Activated CD4-positive, alpha-beta memory T cell treated with anti-CD3 and anti-CD28 coated beads for 36 hours (primary cell): ENCODE measurements at places on chromosomes 11 and 22.
A peak's percentile ranks its signal among the peaks of the same experiment; 100 is the strongest.

DNA sequence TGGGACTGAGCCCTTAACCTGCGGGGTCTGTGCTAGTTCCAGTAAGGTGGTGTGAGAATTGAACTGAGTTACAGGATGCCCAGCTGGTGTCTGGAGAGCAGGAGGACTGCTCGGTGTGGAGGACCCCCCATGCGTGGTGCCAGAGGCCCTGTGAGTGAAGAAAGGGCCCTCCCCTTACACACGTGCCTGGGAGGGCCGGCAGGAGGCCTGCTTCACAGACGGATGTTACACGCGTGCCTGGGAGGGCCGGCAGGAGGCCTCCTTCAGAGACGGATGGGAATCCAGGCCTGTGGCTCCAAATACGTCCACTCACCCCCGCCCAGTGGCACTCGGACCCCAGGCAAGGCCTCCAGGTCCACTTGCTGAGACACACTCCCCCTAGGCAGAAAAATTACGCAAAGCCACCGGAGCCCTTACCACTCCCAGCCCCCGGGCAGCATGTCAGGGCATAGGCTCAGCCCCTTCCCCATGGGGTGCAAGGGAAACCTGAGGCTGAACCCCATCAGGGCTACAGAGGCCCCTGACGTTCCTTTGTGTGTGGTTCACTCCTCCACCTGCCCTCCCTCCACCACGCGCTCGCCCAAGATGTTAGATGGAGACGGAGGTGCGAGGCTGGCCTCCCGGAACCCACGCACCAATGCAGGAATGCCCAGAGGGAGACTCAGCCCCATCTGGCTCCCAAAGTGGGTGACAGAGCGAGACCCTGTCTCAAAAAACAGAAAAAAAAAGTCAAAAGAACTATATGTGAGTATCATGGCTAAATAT, 227.8 kb downstream of the BRD1 start:
- H3K27me3 ChIP-seq: no peaks in the 10 kb centered on the region
- no peak overlapping the region for H3K27ac ChIP-seq

DNA sequence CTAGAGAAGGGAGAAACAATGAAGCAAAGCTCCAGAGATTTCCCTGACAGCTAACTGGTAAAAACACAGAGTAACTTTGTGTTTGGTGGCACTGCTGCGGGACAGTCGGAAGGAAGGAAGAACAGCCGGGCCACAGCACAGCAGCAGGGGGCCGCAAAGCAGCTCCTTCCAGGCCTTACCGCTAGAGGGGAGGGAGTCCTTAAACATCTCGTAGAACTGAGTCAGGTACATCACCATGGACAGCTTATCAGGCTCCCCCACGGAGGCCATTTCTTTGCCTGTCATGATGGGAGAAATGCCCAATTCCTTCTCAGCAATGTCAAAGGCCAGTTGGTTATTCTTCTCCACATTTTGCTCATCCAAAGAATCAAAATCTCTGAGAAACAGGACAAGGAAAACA, 114.6 kb upstream of the BID start:
- no peaks in the 10 kb centered on the region for H3K27me3 ChIP-seq
- DNase-seq: no peak
- no peaks in the 10 kb centered on the region for H3K4me1 ChIP-seq
- peaks cover 41% of the 10 kb centered on the region for H3K36me3 ChIP-seq
- no peak overlapping the region for H3K27ac ChIP-seq
- no peak overlapping the region for H3K4me3 ChIP-seq

DNA sequence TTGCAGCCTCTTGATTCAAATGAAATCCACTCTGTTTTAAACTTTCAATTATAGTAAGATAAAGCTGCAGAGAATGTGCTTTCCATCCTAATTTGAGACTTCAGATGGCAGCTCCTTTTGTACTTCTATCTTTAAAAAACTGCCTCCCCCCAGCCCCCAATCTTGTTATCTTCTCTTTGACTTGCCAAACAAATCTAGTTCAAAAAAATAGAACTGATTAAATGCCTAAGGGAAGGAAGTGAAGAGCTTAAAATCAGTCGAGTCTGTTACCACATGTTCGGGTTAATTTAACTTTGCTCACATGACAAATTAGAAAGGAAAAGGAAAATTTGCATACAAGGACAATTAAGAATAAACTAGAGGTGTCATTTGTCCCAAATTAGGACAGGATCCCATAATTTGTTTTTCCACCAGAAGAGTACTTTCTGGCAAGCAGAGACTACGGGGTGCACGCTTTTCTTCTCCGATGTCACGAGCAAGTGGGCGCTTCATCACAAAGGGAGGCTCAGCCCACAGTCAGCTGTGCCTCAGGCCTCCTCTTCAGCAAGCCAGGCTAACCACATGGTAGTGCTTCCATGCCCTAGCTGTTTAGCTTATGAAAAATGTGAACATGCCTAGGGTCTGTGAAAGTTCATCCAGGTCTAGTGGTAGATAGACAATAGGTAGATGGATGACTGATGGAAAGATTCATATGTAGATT, 69.0 kb upstream of the LDLRAD3 start:
- no peak overlapping the region for H3K4me3 ChIP-seq
- no peak overlapping the region for H3K27ac ChIP-seq
- H3K4me1 ChIP-seq: no peaks in the 10 kb centered on the region
- no peaks in the 10 kb centered on the region for H3K36me3 ChIP-seq
- peaks cover 7% of the 10 kb centered on the region for H3K27me3 ChIP-seq

DNA sequence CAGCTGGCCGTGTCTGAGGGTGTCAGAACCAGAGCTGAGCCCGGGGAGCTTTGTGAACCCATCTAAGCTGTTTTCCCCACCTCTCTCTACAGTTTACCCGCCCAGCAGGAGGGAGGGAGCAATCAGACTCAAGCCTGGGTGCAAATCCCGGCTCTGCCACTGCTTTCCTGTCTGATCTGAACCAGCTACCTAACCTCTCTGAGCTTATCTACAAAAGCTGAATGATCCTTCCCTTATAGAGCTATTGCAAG, 252 bp downstream of the APOL2 start:
- H3K27me3 ChIP-seq: no peaks in the 10 kb centered on the region
- H3K36me3 ChIP-seq: peaks cover 38% of the 10 kb centered on the region
- H3K27ac ChIP-seq: peak overlapping the region; percentile 99
- DNase-seq: no peak
- peaks cover 50% of the 10 kb centered on the region for H3K4me1 ChIP-seq

DNA sequence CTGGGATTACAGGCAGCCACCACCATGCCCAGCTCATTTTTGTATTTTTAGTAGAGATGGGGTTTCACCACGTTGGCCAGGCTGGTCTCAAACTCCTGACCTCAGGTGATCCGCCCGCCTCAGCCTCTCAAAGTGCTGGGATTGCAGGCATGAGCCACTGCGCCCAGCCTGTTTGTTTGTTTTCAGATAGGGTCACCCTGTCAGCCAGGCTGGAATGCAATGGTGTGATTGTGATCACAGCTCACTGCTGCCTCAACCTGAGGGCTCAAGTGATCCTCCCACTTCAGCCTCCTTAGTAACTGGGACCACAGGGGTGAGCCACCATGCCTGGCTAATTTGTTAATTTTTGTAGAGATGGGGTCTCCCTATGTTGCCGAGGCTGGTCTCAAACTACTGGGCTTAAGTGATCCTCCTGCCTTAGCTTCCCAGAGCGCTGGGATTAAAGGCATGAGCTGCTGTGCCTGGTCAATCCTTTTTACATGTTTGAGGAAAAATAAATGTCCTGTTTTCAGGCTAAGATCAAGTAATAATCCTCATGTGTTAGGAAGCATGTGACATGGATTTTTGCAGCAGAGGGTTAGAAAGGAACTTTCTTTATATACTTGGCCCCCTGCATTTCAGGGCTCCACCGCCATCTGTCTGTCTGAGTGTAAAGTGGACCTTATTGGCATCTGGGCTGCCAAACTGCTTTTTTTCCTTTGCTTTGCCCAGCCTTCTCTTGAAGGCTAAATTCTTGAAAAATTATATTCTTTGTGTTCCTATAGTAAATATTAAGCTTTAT, 4.8 kb upstream of the SLC3A2 start:
- H3K4me1 ChIP-seq: peaks cover 14% of the 10 kb centered on the region
- H3K36me3 ChIP-seq: peaks cover 22% of the 10 kb centered on the region
- no peak for DNase-seq
- H3K27me3 ChIP-seq: no peaks in the 10 kb centered on the region
- no peak overlapping the region for H3K4me3 ChIP-seq

GRCh38 chr11:108984523-108984922, 319.7 kb downstream of the DDX10 start:
- H3K27ac ChIP-seq: no peak overlapping the region
- H3K27me3 ChIP-seq: peaks cover 2% of the 10 kb centered on the region
- H3K4me3 ChIP-seq: no peak overlapping the region
- H3K36me3 ChIP-seq: no peaks in the 10 kb centered on the region

DNA sequence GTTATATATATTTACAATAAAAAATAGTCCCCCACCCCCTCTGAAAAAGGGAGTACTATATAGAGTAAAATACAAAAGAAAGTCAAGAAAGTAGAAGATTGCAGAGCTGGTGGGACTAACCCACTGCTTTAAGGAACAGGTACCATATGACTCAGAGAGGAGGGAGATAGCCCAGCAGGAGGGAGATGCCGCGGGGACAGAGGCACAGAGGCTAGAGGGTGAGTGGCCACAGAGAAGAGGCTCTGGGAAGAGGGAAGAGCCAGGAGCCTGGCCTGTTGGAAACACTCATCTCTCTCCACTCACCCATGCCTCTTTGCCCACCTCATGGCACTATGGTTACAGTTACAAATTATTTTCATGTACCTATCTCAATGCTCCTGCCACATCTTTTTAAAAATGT, 53.6 kb upstream of the LYVE1 start:
- no peaks in the 10 kb centered on the region for H3K36me3 ChIP-seq
- DNase-seq: no peak
- peaks cover 16% of the 10 kb centered on the region for H3K4me1 ChIP-seq
- H3K27me3 ChIP-seq: no peaks in the 10 kb centered on the region

DNA sequence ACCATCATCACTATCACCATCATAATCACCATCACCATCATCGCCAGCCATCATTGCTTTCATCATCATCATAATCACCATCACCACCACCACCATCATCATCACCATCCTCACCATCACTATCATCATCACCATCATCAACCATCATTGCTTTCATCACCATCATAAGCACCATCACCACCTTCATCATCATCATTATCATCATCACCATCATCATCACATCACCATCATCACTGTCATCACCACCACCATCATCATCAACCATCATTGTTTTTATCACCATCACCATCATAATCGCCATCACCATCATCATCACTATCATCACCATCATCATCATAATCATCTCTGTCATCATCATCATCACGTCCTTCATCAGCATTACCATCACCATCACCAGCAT, 9.3 kb upstream of the OSBPL5 start:
- peaks cover 3% of the 10 kb centered on the region for H3K36me3 ChIP-seq
- H3K4me3 ChIP-seq: no peak overlapping the region
- peaks cover 6% of the 10 kb centered on the region for H3K4me1 ChIP-seq
- no peak for DNase-seq
- peaks cover 26% of the 10 kb centered on the region for H3K27me3 ChIP-seq
- H3K27ac ChIP-seq: no peak overlapping the region

- no peak overlapping the region for H3K27ac ChIP-seq
- peaks cover 6% of the 10 kb centered on the region for H3K27me3 ChIP-seq
- no peaks in the 10 kb centered on the region for H3K36me3 ChIP-seq
- no peak overlapping the region for H3K4me3 ChIP-seq
Observed at GRCh38 chr11:103497268-103497667, 388.0 kb downstream of the DYNC2H1 start.

DNA sequence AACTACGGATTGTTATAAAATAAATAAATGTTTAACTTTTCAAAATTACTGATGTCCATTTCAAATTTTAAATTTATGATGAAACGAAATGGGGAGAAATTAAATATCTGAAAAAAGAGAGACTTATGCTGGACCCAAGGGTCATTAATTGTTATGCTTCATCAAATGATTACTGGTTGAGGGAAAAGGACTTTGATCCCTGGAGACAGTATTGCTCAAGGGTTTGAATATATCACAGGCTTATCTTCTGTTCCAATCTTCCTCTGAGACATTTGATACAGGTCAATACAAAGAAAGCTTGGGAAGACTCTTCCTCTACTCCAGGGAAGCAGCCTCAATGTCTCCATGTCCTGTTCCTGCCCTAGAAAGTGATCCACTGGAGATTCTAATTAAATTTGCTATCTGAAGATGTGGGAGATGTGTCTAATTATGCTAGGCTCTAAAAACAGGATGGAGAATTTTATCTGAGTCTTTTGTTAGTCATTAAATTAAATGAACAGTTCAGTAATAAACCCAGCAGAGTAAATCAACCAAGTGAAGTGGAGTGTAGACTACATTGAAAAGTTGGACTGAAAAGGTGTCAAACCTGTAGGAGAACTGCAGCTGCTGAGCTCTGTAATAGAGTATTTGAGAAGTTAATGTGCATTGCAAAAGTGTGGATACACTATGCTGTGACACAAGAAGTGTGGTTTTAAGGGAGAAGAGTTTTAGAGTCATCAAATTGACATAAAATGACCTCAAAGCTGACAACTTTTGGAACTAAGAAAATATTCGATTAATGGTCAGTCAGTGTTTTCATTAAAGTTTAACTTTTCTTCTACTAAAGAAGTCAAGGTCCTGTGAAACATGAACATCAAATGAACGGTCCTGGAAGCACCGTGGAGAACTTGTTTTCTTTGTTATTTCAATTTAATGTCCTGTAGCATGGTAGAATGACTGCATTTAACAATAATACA, 623.7 kb upstream of the CCDC90B start:
- DNase-seq: no peak
- H3K27me3 ChIP-seq: no peaks in the 10 kb centered on the region
- no peak overlapping the region for H3K27ac ChIP-seq
- no peak overlapping the region for H3K4me3 ChIP-seq
- no peaks in the 10 kb centered on the region for H3K4me1 ChIP-seq

DNA sequence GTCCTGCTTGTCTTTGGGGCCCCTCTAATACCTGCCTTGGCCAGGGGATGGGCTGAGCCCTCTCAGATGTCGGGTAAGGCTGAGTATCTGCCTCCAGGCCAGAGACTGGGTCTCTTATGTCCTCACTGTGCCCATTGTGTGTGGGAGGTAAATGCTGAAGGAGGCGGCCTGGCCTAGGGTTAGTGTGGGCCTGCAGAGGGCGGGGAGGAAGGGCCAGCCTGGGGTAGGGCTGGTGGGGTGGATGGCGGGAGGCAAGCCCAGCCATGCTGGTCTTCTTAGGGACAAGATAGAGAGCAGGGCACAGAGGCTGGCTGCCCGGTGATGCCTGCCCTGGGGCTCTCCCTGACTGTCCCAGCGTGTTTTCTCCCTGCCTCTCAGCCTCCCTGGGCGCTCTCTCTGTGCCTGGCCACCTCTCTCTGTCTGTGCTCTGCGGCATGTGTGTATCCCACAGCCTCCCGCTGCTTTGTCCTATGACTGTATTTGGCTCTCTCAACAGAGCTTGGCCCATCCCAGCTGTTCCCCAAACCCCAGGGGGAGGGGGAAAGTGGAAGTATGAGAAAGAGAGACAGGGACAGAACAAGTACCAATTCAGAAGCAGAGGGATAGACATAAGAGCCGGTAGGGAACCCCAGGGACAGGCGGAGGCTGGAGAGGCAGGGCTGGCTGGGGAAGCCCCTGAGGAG, 57.0 kb downstream of the PDE2A start:
- H3K27ac ChIP-seq: no peak overlapping the region
- DNase-seq: no peak
- H3K4me3 ChIP-seq: no peak overlapping the region
- peaks cover 18% of the 10 kb centered on the region for H3K4me1 ChIP-seq

- no peaks in the 10 kb centered on the region for H3K4me1 ChIP-seq
- no peak overlapping the region for H3K4me3 ChIP-seq
- H3K27me3 ChIP-seq: peaks cover 6% of the 10 kb centered on the region
- no peak for DNase-seq
- H3K36me3 ChIP-seq: no peaks in the 10 kb centered on the region
- no peak overlapping the region for H3K27ac ChIP-seq
Observed at GRCh38 chr22:24763872-24764485, 10.5 kb downstream of the PIWIL3 start.

GRCh38 chr11:117901601-117902000, 25.1 kb upstream of the FXYD6 start:
- no peak overlapping the region for H3K4me3 ChIP-seq
- no peaks in the 10 kb centered on the region for H3K4me1 ChIP-seq
